Kidney (tissue), 22 donors: ENCODE measurements at places on chromosomes 1 and 21.

DNA sequence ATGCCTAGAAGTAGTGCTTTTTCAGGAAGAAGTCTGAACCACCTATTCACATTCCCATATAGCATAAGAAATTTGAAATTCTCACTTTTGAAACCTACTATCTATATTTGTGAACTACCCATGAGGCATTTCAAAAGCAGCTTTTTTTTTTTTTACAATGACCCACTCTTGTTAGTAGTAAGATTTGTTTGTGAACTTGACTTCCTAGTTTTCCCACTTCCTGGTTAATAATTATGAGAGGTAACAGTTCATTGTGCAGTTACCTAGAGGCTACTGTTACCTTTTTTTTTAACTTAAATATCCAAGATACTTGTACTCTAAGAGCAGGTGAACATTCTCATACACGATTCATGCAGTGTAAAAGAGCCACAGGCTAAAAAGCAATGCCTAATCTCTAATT, 371.7 kb upstream of the ADGRL2 start:
- no peaks in the 10 kb centered on the region for H3K36me3 ChIP-seq
- no peak overlapping the region for H3K4me3 ChIP-seq
- no peaks in the 10 kb centered on the region for H3K4me1 ChIP-seq
- no peak overlapping the region for H3K27ac ChIP-seq

DNA sequence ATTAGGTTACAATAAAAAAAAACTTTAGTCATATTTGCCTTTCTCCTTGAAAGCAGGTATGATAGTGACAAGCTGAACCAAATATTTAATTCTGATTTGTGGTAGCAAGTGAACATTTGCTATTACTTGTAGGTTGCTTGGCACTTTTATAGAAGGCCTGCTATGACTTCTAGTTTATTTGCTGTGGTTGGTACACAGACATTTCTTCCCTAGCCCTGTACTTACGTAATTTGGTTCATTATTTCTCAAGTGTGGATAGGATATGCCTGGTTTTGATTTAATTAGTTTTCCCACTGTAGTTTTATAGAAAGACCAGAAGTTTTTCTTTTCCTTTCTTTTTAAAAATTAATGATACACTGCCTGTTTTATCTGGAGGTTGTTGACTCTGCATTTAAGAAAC, 55.9 kb downstream of the PPP2R5A start:
- H3K4me1 ChIP-seq, result no peaks in the 10 kb centered on the region
- DNase-seq, result no peak
- no peaks in the 10 kb centered on the region for H3K27me3 ChIP-seq
- no peak overlapping the region for H3K27ac ChIP-seq

DNA sequence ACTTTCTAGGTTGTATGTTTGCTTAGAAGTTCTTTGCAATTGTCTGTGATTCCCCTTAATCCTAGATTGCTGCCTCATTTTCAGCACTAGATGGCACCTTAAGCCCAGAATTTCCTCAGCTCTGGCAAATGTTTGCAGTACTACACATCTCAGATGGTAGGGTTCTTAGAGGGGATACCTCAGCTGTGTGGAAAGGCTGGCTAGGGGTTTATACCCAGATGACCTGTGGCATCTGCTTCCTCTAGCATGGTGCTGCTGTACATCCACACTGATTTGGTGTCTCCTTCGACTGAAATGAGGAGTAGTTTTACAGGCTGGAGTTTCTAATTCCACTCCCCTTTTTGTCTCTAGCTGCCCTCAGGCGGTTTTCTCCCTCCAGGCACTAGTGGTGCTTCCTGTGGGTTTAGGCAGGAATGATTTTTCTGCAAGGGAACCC, 23.5 kb downstream of the ASB17 start:
- H3K4me3 ChIP-seq, result no peak overlapping the region
- no peak overlapping the region for H3K27ac ChIP-seq

DNA sequence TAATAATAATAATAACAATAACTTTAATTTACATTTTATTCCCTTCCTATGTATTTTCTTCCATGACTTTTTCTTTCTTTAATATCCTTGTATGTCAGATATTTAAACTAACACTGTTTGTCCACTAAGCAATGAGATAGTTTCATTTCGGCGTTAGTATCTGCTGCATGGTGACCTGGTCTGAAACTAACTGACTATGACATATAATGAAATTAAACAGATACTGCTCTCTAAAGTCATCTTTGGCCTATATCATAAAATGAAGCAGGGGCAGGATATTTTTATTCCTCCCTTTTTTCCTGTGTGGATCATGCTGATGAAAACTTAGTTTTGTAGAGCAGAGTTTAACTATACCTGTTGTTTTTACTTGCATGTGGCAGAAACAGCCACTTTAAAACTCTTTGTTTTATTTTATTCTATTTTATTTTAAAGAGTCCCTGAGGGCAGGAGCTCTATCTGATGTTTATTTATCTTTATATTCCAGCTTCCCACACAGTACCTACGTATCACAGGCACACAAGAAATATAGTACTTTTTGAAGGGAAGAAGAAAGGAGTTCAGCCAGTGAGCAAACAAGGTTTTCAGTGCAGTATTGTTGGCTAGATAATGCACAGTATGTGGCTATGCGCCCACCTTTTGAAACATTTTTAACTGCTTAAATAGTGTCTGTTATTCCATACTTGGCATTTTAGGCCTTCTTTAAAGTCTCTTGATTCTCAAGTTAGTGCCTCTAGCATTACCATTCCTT, 165.6 kb downstream of the PHTF1 start:
- H3K36me3 ChIP-seq, result peaks cover 4% of the 10 kb centered on the region
- H3K4me1 ChIP-seq, result no peaks in the 10 kb centered on the region
- H3K27ac ChIP-seq, result no peak overlapping the region
- DNase-seq, result no peak
- H3K27me3 ChIP-seq, result no peaks in the 10 kb centered on the region
- no peak overlapping the region for H3K4me3 ChIP-seq

DNA sequence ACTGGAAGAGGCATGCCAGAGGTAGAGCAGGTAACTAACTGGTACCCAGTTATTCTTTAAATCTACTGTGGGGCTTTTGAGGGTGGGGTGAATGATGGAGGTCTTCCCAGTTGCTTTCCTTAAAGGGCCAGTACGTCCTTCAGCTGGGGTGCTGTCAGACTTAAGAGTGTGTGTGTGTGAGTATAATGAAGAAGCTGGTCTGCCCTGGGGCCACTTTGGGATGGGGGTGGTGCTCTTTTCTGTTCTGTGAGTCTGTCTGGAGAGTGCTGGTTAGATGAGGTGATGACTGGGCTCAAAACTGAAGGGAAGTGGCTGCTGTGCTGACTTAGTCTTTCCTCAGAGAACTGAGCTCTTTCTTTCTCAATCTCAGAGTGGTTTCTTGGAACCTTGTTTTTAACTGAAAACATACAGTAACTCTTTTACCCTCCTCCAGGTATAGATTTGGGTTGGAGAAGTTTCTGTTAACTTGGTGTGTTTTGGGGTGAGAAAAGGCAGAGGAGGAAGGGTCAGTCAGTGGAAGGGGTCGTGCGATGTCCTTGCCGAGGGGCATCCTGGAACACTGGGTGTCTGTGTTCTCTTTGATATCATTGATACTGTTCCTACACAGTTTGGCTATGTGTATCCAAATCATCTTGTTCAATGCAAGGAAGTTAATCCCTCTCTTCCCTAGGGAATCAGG, 746 bp downstream of the MACF1 start:
- H3K27ac ChIP-seq, result peak overlapping the region; percentile 75
- H3K27me3 ChIP-seq, result no peaks in the 10 kb centered on the region
- no peak for DNase-seq
- H3K36me3 ChIP-seq, result no peaks in the 10 kb centered on the region

DNA sequence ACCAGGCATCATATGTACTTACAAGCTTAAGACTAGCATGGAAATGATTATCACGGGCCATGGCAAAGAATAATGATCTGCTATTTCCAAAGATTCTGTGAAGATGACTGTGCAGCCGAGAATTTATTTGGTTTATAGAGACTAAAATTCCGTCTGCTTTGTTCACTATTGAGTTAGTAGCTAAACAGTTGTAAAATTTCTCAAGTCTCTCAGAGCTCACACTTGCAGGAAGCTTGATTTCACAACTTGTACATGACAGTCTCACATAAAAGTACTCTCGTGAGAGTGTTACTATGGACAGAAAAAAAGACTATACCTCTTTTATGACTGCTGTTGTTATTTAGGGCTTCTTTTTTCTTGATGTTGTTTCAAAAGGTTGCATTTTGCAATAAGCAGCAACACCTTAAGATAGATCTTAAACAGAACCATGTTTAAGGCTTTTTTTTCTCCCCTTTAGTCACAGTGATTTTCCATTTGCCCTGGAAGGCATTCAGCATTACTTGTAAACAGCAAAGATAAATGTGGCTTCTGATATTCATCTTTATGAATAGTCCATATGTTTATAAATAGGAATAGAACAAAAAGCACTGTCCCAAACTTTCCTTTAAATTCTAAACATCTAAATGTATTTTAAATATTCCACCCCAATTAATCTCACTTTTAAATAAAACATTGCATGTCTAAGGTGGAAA, 24.8 kb downstream of the ST6GALNAC5 start:
- H3K4me1 ChIP-seq, result no peaks in the 10 kb centered on the region
- no peaks in the 10 kb centered on the region for H3K36me3 ChIP-seq
- no peak for DNase-seq
- no peaks in the 10 kb centered on the region for H3K27me3 ChIP-seq
- no peak overlapping the region for H3K27ac ChIP-seq

GRCh38 chr1:203208181-203208580, 21.3 kb downstream of the CHIT1 start:
- H3K27ac ChIP-seq, result no peak overlapping the region
- no peak for DNase-seq
- H3K27me3 ChIP-seq, result no peaks in the 10 kb centered on the region
- H3K4me1 ChIP-seq, result no peaks in the 10 kb centered on the region

- H3K27me3 ChIP-seq, result no peaks in the 10 kb centered on the region
- no peak overlapping the region for H3K4me3 ChIP-seq
- DNase-seq, result no peak
- no peaks in the 10 kb centered on the region for H3K4me1 ChIP-seq
- H3K36me3 ChIP-seq, result peaks cover 10% of the 10 kb centered on the region
- no peak overlapping the region for H3K27ac ChIP-seq
Measured at GRCh38 chr1:88936760-88937342, 45.5 kb upstream of the GTF2B start.

DNA sequence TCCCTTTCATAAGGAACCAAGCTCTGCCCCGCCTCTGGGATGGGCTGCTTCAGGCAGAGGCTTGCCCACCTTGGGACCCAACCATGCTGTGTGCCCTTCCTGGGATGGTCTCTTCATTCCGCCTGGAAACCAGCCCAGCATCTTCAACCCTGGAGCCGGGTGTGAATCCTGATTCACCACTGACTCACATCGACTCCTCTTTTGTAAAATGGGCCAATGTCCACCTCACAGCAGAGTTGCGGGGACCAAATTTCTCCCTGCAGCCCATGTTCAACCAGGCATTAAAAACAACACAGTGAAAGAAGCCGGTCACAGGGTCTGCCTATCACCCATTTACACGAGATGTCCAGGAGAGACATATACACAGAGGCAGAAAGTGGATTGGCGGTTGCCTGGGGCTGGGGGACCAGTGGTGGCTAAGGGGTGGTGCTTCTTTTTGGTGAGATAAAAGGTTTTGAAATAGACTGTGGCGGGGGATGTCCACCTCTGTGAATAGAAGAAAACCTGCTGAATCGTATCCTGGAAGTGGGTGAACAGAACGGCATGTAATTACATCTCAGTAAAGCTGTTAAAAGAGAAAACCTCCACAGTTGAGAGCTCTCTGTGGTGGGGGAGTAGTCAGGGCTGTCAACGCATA, 6.9 kb upstream of the GPR153 start:
- peaks cover 3% of the 10 kb centered on the region for H3K4me1 ChIP-seq
- H3K27ac ChIP-seq, result no peak overlapping the region
- peak; percentile 68 for DNase-seq
- no peak overlapping the region for H3K4me3 ChIP-seq
- no peaks in the 10 kb centered on the region for H3K36me3 ChIP-seq

DNA sequence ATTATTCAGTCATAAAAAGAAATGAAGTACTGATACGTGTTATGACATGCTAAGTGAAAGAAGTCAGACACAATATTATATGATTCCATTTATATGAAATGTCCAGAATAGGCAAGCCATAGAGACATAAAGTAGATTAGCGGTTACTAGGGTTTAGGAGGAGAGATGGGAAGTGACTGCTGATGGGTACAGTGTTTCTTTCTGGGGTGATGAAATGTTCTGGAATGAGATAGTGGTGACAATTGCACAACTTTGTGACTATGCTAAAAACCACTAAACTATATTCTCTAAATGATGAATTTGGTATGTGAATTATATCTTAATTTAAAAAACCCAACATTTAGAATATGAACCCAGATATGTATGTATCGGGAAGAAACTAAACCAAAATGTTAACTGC, 27.6 kb downstream of the IPP start:
- no peaks in the 10 kb centered on the region for H3K4me1 ChIP-seq
- no peaks in the 10 kb centered on the region for H3K27me3 ChIP-seq

- H3K27me3 ChIP-seq, result no peaks in the 10 kb centered on the region
- no peaks in the 10 kb centered on the region for H3K36me3 ChIP-seq
- no peak overlapping the region for H3K27ac ChIP-seq
- H3K4me1 ChIP-seq, result no peaks in the 10 kb centered on the region
- DNase-seq, result no peak
Measured at GRCh38 chr1:228289996-228290881, 82.4 kb downstream of the OBSCN start.

DNA sequence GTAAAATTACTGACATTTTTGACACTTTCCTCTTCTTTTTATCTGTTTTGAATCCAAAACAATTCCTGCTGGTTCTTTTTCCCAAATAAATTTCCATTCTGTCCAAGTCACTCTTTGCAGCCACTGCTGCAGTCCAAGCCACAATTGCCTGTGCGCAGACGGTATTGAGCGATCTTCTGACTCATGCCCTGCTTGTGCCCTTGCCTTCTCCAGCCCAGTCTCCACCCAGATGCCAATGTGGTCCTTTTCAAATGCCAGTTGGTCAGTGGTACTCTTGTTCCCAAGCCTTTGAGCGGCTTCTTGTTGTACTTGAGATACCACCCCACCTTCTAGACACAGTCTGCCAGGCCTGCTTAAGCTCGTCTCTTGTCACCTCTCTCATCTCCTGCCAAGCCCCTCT, 78.9 kb downstream of the CAMTA1 start:
- H3K4me1 ChIP-seq, result peaks cover 5% of the 10 kb centered on the region
- no peak overlapping the region for H3K27ac ChIP-seq
- H3K27me3 ChIP-seq, result no peaks in the 10 kb centered on the region
- no peak overlapping the region for H3K4me3 ChIP-seq
- no peaks in the 10 kb centered on the region for H3K36me3 ChIP-seq

GRCh38 chr1:55231745-55232144, 16.6 kb upstream of the USP24 start:
- H3K4me1 ChIP-seq, result peaks cover 2% of the 10 kb centered on the region
- H3K4me3 ChIP-seq, result no peak overlapping the region
- H3K27ac ChIP-seq, result no peak overlapping the region
- no peaks in the 10 kb centered on the region for H3K36me3 ChIP-seq
- no peaks in the 10 kb centered on the region for H3K27me3 ChIP-seq
- no peak for DNase-seq
